ENCODE measurements at places on chromosomes 3 and 15.

DNA sequence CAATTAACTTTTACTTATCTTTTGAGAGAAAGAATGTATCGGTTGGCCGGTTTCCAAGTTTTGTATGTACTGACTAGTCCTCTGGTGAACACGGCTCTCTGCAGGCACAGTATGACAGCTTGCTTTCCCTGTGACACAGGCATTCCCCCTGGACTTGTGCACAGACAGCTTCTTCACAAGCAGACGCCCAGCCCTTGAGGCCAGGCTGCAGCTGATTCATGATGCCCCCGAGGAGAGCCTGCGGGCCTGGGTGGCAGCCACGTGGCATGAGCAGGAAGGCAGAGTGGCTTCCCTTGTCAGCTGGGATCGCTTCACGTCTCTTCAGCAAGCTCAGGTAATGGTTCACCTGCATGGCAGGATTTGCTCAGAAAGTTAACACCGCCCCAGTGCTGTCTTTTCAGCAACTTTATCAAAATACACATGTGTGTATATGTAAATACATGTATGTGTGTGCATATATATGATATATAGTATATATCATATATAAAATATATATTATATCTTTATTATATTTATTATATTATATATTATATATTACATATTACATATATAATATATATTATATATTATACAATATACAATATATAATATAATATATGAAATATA is 25.5 kb downstream of the FAN1 start:
- DNase-seq = no peak

- DNase-seq = no peak
Measured at GRCh38 chr3:161766331-161766730, 269.7 kb downstream of the OTOL1 start.

DNA sequence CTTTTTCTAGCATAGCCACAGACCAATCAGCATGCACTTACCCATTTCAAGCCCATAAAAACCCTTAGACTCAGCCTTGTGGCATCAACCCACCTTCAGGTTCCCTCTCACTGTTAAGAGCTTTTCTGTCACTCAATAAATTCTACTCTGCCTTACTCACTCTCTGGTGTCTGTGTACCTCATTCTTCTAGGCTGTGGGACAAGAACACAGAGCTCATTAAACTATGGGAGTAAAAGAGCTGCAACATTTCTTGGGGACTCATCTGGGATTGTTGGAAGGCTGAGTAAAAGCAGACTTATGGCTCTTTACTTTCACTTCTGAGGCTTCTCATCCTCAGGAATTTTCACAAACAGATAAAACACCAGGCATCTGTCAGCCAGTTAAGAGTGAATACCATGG is 879.3 kb downstream of the ROBO2 start:
- DNase-seq = no peak

DNA sequence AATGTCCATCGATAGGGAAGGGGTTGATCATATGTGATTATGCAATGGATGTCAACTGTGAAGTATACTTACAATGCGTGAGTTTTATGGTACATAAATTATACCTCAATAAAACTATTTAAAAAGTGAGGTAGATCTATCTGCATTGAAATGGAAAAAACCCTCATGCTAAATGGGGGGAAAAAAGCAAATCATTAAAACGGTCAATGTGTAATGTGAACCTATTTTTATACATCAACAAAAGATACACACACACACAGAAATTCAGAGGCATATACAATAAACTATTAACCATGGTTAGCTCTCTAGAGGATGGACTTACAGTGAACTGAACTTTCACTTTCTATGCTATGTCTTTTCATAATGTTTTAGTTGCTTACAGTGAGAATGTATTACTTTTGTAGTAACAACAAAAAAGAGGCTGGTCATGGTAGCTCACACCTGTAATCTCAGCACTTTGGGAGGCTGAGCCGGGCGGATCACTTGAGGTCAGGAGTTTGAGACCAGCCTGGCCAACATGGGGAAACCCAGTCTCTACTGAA is 23.1 kb downstream of the STIMATE start:
- DNase-seq = no peak
